Activated CD8-positive, alpha-beta memory T cell treated with anti-CD3 and anti-CD28 coated beads for 4 hours (primary cell): ENCODE measurements at places on chromosomes 4 and X.

DNA sequence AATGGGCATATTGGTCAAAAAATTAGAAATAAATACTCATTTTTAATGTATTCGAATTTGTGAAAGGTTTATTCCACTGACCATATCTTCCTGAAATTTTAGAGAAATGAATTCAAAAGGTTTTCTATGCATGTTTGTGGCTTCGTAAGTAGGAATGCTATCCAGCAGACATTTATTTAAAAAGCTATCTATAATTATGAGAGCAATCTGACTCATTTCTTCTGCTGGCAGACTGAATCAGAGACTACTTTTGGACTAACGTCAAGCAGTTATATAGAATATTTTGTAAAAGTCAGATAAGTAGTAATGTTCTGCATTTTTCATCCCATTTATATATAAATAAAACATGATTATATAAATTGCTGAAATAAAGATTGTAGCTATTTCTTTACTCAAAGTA is 125.0 kb downstream of the SPCS3 start:
- no peak for DNase-seq

DNA sequence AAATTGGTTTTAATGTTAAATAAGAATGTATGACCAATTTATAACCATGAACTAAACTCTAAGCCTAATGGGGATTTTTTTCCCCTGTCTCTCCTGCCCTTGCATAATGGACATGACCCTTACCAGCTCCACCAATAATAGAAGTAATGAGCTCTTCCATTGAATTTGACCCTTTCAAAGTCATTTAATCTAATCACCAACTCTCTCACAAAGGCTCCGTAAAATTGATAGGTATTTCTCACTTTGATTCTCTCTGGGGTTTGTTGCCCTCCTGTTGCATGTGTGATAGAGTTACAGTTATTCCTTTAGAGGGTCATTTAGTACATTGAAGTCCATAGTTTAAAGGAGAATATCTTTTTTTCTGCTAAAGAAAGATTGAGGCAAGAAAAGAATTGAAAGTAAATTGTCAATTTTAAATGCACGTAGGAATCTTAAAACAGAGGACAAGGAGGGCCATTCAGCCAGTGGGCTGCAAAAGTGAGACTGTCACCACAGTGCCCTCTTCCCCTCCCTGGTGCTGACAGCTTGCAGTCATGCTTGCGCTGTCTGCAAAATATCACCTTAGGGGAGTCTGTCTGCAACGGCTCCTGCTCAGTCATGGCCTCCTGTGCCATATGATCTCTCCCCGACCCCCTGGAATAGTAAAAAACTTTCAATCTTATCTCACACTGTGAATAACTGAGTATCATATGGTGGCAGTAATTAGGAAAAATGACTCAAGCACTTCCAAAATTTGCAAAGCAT is 307.5 kb upstream of the GNPDA2 start:
- DNase-seq, result no peak

DNA sequence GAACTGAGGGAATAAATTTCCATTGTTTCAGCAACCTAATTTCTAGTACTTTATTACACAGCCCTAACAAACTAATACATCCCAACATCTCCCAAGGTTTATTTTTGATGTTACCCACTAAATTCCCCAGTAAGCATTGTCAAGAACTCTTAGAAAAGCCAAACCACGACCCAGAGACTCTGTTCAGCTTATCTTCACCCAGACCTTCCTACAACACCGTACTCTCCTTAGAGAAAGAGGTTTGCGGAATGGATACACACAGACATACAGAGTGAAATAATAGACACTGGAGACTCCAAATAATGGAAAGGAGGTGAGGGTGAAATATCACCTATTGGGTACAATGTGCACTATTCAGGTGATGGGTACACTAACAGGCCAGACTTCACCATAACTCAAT is 75.6 kb downstream of the LRBA start:
- DNase-seq, result no peak

DNA sequence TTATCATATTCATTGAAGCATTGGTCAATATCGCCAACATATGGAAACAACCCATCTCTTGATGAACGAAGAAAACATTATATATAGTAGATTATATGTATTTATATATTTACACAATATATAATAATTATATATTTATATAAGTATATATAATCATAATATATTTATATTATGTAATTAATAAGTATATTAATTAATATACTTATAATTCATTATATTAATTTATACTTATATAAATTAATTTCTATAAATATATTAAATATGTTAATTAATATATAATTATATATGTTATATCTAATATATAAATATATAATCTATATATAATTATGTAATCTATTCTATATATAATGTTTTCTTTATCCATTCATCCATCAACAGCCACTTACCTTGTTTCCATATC is 69.0 kb upstream of the SRD5A3 start:
- no peak for DNase-seq

GRCh38 chr4:100113096-100113495 is 77.2 kb downstream of the DDIT4L start:
- no peak for DNase-seq

- no peak for DNase-seq
These were observed 10.1 kb upstream of the CXCL8 start for GRCh38 chr4:73730292-73730691.

GRCh38 chr4:98659741-98660462 is 1.5 kb upstream of the TSPAN5 start:
- no peak for DNase-seq

GRCh38 chrX:132486599-132487178 is 2.1 kb downstream of the MBNL3 start:
- DNase-seq, result no peak

DNA sequence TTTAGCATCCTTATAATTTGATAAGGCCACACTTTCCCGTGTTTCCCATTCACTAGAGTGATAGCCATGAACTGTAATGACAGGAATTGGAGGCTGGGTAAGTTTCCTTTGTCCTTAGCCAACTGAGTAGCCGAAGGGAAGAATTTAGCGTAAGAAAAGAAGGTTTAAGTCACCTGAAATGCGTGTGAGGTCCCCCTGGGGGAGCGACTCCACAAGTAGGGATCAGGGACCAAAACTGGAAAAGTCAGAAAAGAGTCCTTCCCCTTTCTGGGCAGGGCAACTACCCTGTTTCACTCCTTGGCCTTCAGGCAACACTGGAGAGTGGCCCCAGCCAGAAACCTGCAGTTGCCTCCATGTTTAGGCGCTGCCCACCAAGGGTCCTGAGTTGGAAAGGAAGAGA is 81.6 kb upstream of the MED14 start:
- DNase-seq, result no peak

DNA sequence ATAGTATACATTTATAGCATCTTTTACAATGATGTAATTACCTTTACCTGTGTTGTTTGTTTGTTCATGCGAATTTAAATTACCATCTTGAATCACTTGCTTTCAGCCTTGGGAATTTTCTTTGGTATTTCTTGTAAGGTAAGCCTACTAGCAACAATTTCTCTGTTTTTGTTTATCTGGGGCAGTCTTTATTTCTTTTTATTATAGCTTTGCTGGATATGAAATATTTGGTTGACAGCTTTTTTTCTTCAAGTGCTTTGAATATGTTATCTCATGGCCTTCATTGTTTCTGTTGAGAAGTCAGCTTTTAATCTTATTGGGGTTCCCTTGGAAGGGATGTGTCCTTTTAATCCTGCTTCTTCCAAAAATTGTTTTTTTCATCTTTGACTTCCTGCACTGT is 292.8 kb upstream of the EDA2R start:
- DNase-seq, result no peak

GRCh38 chr4:8296491-8296890 is 26.9 kb downstream of the HTRA3 start:
- DNase-seq, result no peak

GRCh38 chr4:94650134-94650495 is 107.6 kb upstream of the BMPR1B start:
- no peak for DNase-seq

DNA sequence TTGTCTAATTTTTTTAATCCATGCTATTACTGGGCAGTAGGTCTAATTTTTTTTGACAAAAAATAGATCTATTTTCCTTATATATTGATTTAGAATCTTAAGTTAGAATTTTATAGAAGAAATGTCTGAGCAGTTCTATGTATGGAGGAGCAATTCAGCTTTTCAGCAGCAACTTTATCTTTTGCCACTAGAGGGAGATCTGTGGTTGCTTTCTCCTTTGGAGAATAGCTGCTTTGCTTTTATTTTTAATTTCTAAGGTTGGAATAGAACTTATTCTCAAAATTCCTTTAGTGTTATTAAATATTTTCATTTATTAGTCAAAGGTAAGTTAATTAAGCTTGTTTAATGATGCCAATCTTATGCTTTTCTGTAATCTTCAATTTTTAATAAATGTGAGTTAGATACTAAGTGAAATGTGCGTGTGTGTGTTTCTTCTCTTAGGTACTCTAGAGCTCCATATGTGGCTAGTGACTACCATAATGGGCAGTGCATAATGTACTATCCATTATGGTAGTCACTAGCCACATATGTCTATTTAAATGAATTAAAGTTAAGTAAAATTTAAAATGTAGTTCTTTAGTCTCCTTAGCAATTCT is 29.3 kb downstream of the FAM199X start:
- no peak for DNase-seq

- DNase-seq, result no peak
These were observed 210.6 kb downstream of the KDR start for GRCh38 chr4:54914781-54915180.

DNA sequence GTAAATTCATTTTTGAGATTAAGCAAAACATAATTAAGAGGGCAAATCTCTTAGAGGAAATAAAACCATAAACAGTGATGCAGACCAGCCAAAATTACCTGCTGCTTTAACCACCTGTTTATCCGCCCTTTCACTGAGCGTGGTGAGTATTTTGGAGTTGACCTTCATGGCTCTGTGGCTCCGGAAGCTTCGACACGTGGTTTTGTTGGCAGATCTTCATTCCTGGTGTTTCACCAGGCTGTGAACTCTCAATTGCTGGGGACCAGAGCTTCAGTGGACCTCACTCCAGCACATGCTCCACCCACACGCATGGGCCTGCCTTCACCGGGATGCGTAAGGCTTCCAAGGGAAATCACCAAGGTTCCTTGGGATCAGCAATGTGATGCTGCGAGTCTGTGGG is 83.8 kb downstream of the FHDC1 start:
- no peak for DNase-seq

DNA sequence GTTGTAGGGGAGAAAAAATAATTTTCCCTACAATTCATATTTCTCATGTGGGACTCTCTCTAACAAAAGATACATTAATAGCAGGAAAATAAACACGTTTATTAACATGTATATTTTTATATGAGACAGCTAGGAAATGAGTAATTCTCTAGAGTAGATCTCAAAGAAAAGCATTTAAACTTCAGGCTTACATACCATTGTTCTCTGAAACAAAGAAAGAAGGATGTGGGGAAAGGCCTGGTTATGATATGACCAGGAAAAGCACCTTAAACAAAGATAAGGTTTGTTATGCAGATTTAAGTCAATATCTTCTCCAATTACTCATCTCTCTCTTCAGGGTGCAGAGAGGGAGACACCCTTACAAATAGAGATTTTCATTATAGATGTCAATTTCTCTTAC is 131.3 kb downstream of the SLC7A11 start:
- DNase-seq, result no peak

DNA sequence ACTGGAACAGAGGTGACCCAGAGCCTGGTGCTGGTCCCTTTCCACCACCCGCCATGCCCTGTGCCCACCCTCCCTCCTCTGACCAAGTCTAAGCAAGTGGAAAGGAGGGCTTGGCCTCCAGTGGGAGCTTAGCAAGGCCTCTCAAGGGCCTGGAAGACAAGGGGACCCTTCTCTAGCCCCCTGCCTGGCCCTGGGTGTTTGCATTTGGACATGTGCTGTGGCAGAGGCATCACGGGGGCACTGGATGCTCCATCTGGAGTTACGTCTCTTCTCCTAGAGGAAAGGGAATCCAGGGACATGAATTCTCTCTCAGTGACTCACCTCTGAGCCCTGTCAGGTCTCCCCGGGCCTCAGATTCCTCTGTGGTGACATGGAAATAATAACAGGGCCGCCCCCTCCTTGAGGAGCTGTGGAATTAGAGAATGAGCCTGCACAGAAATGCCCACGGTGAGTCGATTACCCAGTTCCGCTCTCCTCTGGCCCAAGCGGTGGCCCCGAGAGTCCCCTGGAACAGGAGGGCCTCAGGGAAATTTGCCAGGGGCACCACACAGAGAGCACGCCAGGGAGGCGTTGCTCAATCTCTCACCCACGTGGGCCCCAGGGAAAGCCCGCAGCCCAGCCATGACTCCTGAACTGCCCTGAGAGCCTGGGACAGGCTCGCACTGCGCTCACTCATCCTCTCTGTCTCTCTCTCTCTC is 189.6 kb downstream of the BCOR start:
- DNase-seq, result no peak

DNA sequence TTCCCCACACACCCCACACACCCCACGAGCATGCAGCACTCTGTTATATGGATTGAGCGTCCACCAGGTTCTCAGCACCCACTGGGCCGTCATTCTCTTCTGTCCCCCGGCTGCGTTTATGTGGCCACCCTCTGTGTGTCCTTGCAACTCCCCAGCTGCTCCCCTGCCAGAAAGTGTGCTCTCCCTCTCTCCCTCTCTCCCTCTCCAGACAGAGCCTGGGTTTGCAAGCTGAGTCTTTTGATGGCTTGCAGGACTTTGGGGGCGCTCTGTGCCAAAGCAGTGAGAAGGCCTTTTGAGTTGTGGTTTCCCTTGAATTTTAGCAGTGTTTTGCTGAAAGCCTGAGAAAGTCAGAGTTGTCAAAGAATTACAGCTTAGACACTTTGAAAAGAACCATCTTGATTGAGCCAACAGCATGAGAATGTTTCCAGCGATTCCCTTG is 173.5 kb downstream of the DCLK2 start:
- no peak for DNase-seq

GRCh38 chrX:39840581-39841093 is 257.1 kb downstream of the BCOR start:
- DNase-seq, result no peak

DNA sequence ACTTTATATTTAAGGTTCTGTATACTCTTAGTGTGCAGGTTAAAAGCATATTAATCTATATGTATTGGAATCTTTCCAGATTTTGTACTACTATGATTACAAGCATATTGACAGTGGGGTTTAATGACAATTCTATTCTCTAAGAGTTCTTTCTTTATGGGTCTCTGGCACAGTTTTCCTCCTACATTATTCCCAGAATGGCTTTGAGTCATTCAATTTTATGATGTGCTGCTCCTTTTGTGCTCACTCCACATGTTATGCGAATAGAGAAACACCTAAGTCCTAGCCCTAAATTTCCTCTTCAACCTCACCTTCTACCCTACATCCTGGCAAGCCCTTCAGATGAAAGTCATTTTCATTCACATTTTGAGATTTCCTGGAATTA is 209.9 kb upstream of the DIAPH2 start:
- no peak for DNase-seq

DNA sequence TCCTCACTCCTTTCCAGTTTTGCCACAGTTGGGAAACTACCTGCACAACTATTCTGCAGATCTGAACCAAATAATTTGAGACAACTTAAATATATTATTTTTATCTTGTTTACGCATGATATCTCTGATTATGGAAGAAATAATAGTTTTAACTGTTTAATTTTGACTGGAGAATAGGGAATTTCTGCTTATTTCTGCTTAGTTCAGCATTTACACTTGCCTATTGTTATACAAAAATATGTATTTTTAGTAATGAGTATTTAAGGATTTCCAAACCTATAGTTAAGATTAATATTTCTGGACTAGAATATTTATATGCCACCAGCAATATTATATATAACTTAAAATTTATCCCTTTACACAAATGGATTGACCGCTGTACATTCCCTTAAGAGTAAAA is 125.5 kb downstream of the NWD2 start:
- no peak for DNase-seq
